ENCODE measurements at places on chromosomes 3 and 15.

- ATAC-seq = no peak
Measured at GRCh38 chr3:161600173-161600572, 103.6 kb downstream of the OTOL1 start.

- ATAC-seq = no peak
Measured at GRCh38 chr3:122985539-122985938, 42.0 kb downstream of the SEMA5B start.

DNA sequence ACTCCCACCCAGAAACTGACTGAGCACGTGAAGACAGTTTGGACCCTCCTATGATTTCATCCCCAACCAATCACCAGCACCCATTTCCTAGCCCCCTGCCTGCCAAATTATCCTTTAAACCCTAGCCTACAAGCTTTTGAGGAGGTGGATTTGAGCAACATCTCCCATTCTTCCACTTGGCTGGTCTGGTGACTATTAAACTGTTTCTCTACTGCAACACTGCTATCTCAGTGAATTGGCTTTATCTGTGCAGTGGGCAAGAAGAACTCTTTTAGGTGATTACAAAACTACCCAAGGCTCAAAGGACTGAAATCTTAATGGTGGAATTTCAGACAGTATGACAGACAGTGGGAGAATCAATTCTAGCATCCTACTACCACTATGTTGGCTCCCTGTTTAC is 57.6 kb downstream of the FOXB1 start:
- ATAC-seq = no peak

DNA sequence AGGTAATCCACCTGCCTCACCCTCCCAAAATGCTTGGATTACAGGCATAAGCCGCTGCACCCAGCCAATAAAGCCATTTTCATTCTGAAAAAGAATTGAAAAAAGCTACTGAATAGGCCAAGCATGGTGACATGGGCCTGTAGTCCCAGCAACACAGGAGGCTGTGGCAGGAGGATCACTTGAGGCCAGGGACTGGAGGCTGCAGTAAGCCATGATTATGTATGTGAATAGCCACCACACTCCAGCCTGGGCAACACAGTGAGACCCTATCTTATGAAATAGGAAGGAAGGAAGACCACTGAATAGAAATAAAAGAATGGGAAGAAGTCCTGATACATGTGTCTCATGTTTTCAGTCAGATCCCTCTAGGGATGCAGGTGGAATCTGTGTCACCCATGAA is 36.0 kb upstream of the SEMA4B start:
- ATAC-seq = no peak

- ATAC-seq = no peak
Measured at GRCh38 chr15:92520914-92521623, 127.4 kb downstream of the ST8SIA2 start.

DNA sequence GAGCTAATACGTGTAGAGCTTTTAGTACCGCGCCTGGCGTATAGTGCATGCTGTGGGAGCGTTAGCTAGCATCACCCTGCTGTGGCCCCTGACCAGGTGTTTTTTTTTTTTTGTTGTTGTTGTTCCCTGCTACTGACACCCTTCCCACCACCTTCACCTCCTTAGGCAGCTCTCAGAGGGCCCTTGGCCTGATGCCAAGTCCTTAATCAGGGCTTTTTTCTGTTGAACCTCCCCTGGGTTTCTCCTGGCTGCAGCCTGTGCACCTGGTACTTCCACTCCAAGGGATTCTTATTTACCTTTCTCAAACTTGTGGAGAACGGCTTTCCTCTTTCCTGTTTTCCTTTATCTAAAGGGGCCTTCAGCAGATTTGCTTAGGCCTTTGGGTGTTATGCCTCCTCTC is 53.3 kb downstream of the SLC7A14 start:
- no peak for ATAC-seq

- no peak for ATAC-seq
Measured at GRCh38 chr3:196920733-196921132, 21.6 kb downstream of the NCBP2 start.

GRCh38 chr15:39125904-39126303 is 455.0 kb upstream of the THBS1 start:
- no peak for ATAC-seq

DNA sequence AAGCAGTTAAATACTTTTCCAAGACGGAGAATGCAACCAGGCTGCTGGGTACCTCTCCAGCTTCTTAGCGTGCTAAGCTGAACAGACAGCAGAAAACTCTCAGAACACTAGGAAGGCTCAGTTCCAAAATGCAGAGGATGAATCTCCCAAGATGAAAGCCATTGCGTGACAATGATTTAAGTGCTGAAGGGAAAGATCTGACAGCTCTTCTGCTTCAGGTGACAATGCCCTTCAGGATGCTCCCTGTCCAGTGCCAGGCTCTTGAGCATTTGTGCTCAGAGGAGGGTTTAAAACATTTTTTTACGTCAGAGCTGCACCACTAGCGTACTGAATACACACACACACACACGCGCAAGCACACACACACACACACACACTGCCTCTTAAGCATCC is 26.3 kb downstream of the ARHGEF3 start:
- ATAC-seq = no peak

GRCh38 chr3:155190691-155191090 is 102.8 kb downstream of the STRIT1 start:
- no peak for ATAC-seq

DNA sequence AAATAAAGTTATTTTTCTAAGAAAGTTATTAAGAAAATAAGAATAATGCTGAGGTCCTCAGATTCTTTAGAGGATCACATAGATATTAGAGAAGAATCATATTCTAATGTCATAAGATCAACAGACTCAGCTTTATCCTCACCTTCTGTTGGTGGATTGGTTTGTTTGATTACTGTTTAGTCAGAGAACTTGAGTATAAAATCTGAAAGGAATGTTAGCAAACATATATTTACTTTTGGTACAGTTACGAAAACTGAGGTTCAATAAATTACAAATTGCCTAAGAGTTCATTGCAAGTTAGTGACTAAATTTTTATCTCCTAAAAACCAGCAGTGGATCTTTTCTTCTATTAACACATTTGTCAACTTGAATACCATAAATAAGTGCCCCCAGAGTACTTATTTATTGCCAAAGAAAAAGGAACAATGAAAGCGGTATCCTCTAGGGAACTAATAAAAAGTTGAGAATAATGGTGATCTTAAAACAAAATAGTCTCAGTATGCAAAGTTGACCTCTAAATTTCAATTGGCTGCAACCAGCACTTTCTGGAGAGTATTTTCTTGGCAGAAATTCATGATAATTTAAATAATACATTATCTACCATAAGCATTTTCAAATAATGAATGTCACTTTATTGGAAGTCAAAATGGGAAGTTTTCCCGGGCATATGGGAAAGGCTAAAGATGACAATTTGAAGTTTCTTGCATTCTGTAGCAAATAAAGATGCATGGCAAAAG is 296.8 kb downstream of the OTOL1 start:
- ATAC-seq = no peak
